ENCODE measurements at places on chromosomes 16 and 17.
A peak's percentile ranks its signal among the peaks of the same experiment; 100 is the strongest.

- DNase-seq: no peak
Observed at GRCh38 chr16:58733248-58733670, 857 bp downstream of the GOT2 start.

GRCh38 chr16:13994239-13995106 lies 74.5 kb downstream of the ERCC4 start:
- DNase-seq: no peak

DNA sequence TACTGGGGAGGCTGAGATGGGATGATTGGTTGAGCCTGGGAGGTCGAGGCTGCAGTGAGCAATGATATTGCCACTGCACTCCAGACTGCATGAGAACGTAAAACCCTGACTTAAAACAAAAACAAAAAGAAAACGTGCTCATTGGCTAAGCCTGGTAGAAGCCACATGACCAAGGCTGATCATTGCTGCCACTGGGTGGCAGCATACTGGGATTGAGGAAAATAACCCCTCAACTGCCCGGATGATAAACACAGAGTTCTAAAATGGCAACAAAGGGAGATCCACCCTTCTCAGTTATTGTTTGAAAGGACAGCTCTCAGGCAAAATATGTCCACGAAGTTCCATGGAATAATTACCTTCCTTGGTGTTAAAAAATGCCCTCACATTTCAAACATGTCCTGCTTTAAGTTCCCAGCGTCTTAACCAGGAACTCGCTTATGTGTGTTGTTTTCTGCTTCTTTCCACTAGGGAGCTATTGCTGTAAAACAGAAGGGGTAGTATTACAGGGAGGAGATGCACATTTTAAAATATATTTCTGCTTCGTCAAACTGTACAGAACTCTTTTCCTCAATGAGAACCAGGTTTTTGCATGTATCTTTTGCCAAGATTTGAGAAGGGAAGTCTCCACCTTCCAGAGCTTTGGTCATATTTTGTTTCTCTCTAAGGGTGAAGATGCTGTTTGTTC lies 675.3 kb downstream of the MAF start:
- DNase-seq: no peak

DNA sequence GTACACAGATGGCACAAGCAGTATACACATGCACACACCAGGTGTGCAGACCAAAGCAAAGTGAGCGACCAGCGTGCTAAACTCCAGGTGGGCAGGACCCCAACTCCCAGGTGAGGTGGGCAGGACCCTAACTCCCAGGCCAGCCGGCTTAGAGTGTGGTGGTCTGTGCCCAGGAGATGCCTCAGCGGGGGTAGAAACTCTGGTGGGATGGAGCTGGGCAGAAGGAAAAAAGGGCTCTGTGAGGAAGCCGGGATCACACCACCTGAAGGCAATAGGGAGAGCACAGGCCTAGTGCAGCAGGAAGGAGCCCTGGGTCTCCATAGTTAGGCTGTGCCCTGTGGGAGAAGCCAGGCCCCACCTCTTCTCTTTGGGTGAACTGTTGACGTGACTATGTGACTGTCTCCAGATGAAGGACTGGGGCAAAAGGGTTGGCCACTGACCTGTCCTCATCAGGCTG lies 1.6 kb upstream of the FOXJ1 start:
- no peak for DNase-seq

GRCh38 chr17:33218698-33219601 lies 74.1 kb downstream of the ASIC2 start:
- no peak for DNase-seq

DNA sequence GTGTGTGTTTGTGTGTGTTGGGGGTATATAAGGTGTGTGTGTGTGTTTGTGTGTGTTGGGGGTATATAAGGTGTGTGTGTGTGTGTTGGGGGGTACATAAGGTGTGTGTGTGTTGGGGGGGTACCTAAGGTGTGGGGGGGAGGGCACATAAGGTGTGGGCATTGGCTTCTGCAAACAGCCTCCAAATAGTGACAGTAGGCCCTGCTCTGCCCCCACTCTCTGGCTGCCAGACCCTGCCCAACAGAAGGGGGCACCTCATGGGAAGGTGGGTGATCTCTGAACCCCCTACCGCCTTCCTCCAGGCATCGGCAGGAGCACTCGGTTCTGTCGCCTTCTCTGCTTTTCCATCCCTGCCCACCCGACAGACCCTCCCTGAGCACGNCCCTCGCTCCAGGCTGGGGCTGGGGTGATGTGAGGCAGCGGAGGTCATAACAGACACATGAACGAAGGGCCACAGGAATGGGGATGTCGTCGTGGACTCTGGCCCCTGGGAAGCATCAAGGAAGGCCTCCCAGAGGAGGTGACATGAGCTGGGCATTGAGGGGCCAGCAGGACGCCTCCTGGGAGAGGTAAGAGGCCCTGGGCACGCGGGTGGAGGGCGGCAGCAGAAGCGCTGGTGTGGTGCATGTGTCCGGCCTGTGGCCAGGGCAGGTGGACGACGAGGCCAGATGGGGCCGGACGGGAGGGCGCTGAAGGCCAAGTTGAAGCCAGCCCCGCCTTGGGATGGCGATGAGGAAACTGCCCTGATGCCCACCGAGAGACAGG lies 136.6 kb upstream of the RPH3AL start:
- peak; percentile 44 for DNase-seq

- no peak for DNase-seq
Observed at GRCh38 chr16:68244481-68244902, 681 bp upstream of the PLA2G15 start.

GRCh38 chr17:68821860-68822696 lies 133.1 kb downstream of the ABCA8 start:
- no peak for DNase-seq

DNA sequence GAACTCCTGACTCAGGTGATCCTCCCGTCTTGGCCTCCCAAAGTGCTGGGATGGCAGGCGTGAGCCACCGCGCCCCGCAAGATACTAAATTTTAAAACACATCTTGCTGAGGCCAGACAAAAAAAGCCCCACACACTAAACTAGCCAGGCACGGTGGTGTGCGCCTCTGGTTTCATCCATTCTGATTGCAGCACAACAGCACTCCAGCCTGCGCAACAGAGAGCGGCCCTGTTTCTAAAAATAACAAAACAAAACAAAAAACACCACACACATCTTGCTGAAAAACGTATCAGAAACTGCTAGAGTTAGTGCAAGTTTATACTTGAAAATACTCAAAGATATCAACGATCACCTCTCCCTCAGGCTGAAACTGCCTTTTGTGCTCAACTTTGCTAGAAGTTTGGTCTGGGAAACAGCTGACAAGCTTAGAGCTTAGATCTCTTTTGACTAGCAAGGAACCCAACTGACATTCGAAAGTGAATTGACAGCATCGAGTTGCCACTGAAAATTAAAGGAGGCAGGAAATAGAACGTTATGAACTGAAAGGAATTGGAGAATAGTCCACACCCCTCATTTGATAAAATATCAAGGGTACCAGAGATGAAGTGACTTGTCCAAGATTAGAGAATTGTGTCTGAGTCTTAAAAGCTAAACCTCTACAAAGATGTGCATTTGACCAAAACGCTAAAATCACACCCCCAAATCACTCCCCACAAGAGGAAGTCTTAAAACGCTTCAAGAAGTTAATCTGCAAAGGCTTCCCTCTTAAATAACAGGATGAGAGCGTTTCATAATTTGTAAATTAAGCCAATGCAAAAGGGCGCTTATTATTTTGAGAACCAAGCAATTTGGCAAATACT lies 908 bp downstream of the COG4 start:
- DNase-seq: peak; percentile 20

DNA sequence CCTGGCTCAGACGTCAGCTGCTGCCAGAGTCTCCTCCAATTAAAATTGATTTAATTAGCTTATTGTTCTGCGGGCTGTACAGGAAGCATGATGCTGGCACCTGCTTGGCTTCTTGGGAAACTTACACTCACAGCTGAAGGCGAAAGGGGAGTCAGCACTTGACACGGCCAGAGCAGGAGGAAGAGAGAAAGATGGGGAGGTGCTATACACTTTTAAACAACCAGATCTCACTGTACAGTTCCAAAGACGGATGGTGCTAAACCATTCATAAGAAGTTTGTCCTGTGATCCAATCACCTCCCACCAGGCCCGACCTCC lies 1.4 kb upstream of the PRDM7 start:
- peak; percentile 60 for DNase-seq

GRCh38 chr17:76151896-76152454 lies 10.9 kb upstream of the FOXJ1 start:
- no peak for DNase-seq

GRCh38 chr17:7229504-7229903 lies 4.8 kb downstream of the DVL2 start:
- DNase-seq: no peak

- no peak for DNase-seq
Observed at GRCh38 chr16:3028716-3029319, 5.0 kb downstream of the THOC6 start.

- DNase-seq: no peak
Observed at GRCh38 chr16:53465606-53466280, 31.5 kb downstream of the RBL2 start.

- no peak for DNase-seq
Observed at GRCh38 chr17:70290770-70291169, 121.4 kb downstream of the KCNJ2 start.

DNA sequence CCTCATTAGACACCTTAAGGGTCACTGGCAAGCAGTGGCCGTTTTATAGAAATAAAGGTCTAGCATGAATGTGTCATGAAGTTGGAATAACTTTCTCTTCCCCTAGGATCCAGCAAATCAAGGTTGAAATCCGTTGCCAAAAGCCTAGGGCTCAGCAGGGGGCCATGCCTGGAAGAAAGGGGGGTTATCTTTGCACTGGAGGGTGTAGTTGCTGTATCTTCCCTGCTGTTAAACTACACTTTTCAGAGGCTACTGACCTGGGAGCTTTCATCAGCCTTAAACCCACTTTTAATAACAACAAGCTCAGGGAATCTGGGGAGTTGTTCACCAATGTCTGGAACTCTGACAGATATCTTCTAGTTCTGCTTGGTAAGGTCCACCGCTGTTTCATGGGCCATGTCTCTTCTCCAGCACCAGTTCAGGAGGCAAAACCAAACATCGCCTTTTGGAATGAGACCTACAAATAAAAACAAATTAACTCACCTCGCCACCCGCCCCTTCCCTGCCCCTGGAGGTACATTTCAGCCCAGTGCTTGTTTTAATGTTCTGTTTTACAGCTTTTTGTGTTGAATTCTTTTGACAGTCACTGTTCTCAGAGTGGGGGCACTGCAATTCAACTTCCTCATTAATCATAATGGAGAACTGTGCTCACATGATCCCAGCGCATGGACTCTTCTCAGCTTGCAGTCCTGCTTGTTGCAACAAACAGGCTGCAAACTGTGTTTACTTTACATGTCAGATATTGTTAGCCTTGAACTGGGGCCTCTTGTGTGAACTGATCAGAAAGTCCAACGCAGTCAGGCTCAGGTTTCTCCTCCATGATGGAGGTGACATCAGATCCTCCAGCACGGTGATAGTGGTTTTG lies 508.7 kb downstream of the KCNJ2 start:
- no peak for DNase-seq

DNA sequence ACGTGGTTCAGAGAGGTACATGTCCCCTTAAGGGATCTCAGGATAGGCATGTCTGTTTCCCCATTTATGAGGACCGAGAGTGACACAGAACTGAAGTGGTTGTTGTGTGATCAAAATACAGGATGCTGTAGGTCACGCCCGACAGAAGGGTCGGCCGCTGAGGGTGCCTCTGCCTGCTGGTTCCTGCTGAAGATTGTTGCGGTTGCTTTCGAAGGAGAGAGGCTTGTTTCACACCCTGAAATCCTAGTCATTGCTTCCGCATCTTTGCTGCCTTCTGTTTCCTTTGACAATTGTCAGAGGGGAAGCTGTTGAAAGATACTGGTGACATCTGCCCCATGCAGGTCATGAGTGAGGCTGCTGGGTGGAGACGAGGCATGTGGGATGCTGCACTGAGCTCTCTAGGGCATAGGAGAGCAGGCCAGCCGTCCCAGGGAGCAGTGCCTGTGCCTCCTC lies 3.8 kb upstream of the NAT9 start:
- DNase-seq: peak; percentile 98

DNA sequence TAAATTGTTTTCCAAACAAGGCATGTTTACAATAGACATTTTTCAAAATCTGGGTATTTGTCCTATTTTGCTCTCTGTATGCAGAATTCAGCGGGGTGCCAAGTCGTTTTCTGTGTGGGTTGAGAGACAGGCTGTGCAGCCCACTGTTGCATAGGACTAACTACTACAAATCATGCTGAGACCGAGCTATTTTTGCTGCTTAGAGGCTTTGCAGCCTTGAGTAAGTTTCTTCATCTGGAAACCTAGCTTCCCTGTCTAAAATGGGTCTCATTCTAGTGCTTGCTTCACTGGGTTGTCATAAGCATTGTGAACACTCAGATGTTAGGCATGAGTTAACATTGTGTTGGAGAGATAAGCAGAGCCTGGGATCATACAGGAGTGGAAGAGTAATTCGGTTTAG lies 1.3 kb downstream of the PRPSAP2 start:
- no peak for DNase-seq

GRCh38 chr16:81095653-81095952 lies 592 bp downstream of the GCSH start:
- no peak for DNase-seq

GRCh38 chr16:6698548-6698947 lies 634.1 kb upstream of the RBFOX1 start:
- DNase-seq: no peak

DNA sequence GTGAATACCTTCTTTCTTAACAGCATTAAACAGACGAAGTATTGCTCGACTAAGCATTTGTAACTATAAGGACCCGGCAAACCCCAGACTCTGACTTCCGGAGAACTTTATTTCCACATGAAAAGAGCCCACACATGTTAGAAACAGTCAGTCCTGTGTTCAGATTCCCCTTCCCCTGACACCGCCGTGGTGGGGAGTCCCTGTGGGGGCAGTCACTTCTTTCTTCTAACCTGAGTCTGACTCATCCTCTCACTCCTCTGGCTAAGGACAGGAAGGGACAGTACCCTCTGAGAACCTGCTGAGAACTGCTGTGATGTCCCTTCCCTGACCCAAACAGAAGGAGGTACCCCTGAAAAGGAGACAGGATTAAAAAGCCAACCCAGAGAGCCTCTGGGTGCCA lies 165.1 kb downstream of the XYLT1 start:
- DNase-seq: no peak

- no peak for DNase-seq
Observed at GRCh38 chr16:49659356-49659755, 196.6 kb downstream of the ZNF423 start.

GRCh38 chr17:76404976-76405563 lies 20.7 kb downstream of the SPHK1 start:
- DNase-seq: no peak

DNA sequence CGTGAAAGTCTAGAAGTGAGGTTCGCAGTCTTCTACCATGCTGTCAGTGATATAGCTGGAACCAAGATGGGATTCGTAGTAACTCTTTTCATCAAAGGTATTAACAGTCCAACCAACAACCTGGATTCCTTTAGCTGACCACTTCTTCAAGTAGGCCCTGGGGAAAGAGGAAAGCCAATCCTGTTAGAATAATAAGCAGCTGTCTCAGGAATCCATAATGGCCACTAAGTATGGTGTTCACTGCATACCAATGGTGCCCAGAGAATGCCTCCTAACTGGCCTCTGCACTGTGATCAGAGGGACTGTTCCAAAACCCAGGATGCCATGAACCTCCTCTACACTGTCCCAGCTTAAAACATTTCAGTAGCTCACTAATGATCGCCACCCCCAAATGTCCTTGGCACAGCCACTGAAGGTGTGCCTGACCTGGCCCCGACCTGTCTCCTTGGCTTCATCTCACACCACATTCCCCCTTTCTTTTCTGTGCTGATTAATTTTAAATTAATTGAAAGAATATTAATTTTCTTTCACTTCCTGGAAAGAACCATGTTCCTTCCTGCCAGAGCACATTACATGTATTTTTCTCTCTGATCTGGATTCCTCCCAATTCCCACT lies 18.3 kb downstream of the GDE1 start:
- no peak for DNase-seq
